ENCODE measurements at places on chromosomes 3 and 15.
A peak's percentile ranks its signal among the peaks of the same experiment; 100 is the strongest.

- no peak for DNase-seq
These were observed 145.7 kb downstream of the EPHA6 start for GRCh38 chr3:96959901-96960641.

DNA sequence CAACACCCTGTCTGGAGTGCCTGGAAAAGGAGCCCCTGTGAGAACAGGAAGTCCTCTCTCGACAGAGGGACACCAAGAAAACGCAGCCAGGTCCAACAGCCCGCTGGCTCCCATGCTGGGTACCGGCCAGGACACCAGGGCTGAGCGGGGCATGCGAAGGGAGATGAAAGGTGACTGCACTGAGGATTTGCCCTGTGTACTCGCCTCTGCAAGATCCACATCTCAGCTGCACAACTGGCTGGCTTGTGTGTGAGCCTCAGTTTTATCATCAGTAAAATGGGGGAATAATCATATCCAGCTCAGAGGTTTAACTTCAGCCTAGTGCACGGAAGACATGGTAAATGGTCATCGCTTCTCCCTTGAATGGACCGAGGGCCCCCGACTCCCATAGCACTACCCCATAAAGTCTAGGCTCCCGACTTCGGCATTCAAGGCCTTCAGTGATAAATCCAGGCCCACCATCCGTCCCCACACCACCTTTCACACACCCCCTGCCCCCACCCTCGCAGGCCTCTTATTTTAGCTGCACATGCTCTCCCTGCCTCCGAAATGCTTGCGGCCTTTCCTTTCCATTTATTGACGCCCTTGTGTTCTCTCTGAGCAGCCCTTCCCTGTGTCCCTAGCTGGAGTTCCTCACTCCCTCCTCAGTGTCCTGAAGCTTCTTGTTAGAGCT is 15.8 kb downstream of the ISG20 start:
- peak; percentile 70 for DNase-seq

DNA sequence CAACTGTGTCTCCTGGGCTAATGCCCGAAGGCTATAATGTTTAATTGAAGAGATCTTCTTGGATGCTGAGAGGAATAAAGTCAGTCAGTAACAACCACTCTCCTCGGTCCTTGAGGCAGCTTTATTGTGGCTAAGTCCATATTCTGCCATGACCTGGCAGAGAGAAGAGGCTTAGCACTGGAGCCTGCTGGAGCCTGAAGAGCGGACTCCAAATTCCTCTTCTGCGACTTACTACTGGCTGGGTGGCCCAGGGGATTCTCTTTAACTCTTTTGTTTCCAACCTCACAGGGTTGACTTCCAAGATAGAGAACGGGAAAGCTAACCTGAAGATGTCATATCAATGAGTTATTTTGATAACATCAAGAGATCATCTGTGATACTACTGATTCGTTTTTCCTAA is 71.1 kb downstream of the MYO1E start:
- no peak for DNase-seq

GRCh38 chr3:102525624-102526023 is 90.8 kb downstream of the ZPLD1 start:
- DNase-seq, result no peak

GRCh38 chr3:61564395-61565059 is 3.2 kb downstream of the PTPRG start:
- DNase-seq, result peak; percentile 84

DNA sequence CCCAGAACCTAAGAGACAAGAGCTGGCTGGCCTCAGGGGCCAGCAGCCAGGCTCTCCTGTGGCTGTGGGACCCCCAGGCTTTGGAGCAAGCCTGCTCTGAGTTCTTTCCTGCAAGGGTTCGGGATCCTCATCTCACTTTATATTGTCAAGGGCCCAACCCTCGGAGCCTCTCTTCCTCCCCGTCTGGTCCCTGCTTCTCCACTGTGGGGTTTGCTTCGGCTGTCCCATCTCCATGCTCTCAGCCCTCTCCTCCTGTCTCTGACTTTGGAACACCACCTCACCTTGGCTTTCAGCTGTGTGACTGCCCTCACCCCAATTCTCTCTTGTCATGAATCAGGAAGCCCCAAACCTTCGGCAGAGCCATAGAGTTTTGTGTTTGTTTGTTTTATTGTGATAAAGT is 30.0 kb downstream of the MRAS start:
- peak; percentile 44 for DNase-seq

- no peak for DNase-seq
These were observed 20.9 kb downstream of the SNRK start for GRCh38 chr3:43307226-43307625.

DNA sequence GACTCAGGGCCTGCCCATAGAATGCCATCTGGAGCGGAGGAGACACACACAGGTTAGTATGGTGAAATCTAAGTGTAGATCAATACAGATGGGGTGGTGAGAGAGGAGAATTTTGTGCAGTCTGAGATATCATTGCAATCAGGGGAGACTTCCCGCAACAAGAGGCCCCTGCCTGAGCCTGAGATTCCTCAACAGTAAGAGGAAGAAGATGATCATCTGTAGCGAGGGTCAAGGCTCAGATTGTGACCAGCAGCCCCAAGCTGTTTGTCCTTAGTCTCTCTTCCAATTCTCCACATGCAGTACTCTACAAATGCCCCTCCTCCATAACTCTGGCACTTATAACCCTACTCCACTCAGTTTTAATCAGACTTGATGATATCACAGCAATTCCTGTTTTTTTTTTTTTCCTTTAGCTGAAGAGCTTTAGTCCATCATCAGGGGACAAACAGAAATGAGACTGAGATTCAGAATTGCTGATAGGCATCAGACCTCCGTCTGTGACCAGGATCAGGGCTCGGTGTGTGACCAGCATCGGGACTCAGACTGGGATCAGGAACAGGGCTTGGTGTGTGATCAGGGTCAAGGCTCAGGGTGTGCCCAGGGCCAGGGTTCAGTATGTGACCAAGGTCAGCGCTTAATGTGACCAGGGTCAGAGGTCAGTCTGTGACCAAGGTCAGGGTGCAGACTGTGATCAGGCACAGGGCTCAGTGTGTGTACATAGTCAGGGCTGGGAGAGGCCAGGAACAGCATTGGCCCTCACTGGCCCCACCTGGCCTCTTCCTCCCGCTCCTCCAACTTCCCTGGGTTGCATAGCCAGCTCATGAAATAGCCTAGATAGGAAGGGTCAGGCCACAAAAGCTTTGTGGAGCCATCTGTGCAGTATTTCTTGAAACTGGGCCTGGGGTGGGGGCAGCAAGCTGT is 14.1 kb downstream of the LOXL1 start:
- DNase-seq, result peak; percentile 66

GRCh38 chr3:72441284-72441994 is 406.8 kb downstream of the SHQ1 start:
- no peak for DNase-seq

GRCh38 chr3:31925271-31925630 is 55.8 kb downstream of the OSBPL10 start:
- DNase-seq, result no peak

DNA sequence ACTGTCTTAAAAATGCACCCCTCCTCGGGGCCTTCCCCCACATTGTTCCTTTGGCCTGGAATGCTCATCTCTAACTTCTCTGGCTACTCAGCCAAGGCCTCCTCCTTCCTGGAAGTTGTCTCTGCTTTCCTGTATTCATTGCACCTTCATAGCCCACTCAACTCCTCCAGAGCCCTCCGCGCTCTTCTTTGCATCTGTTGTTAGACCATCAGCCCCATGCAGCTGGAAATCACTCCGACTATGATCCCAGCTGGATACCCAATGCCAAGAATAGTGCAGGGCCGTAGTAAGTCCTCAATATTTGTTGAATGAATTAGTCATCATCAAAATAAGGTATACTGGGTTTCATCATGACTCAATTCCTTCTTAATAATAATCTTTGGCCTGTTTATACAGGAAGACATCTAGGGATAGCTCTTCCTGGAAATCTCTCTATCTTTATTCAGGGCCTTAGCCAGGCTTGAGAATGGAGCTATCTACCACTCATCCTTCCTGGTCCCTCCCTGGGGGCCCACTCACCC is 112.7 kb downstream of the SYNPR start:
- DNase-seq, result no peak

- DNase-seq, result no peak
These were observed 744 bp downstream of the ZNF619 start for GRCh38 chr3:40477666-40478065.

DNA sequence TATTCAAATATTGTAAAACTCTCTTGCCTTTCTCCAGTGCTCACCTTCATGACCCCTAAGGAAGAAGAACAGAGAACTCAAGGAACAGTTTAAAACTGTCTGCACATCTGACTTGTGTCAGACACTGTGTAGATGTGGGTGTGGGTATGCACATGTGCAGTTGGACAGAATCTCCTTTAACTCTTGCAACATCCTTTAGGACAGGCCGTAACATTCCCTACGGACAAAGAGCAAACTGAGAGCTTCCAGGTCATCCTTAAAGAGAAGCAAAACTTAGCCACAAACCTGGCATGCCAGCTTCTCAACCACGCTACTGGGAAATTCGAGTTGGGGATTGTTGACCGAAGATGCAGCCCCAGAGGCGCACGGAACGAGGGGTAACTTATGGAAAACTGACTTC is 4.1 kb upstream of the SFMBT1 start:
- no peak for DNase-seq

GRCh38 chr3:135033737-135034136 is 238.7 kb downstream of the EPHB1 start:
- no peak for DNase-seq

DNA sequence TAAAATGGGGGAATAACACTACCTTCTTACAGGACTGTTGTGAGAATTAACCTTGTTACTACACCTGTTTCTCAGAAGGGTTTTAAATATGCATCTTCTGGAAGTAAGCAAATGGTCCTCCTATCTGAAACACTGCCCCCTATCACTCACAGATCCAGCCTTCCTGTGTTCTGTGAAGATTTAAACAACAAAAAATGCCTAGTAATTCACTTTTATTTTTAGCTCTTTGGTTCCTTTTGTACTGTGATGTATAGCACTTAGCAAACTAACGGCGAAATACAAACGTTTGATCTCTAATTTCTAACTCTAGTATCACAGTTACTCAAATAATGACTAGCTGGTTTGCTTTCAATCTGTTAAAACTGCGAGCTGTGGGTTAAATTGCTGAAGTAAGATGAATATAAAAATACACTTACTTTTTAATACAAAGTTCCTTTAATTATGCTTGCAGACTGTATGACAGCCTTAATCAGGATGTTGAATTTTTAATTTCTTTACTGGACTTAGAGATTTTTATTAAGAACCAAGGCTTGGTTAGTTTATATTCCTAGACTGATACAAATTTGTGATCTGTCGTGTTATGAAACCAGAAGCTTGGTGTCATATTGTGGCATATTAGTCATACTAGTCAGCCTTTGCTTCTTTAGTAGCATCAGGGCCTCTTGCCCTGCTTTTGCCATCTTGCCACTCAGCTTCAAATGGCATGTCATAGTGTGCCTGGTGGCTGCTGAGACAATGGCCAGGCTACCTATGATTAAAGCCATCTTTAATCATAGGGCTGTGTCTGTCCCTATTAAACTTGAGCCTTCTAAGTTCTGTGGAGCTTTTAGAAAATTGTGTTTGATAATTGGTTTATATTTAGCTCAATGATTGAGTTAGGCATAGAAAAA is 9.2 kb downstream of the EIF3J start:
- no peak for DNase-seq

DNA sequence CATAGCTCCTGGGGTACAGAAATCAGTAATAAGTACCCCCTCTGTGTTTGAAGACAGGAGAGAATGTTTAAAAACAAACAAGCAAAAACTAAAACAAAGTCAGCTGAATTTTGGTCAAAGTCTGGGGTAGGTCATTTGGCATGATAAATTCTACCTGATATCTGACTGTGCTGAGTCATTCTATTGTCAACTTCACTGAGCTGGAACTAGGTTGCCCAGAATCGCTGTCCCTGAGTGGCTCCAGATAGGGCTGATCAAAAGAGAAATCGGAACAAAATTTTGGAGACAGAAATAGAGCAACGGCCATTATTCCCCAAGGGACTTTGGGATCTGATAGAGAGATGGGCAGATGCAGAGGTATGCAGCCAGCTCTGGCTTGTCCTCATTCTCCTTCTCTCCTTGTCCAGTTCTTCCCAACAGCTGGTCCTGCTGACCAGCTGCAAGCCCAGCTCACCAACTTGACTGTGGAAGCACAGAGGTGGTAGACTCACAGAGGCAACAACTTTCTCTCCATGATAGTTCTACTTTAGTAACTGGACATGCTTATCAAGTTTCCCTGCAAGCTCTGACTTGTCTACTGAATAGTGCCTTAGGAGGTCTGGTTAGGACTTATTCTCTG is 57.3 kb upstream of the MYRIP start:
- DNase-seq, result no peak

- no peak for DNase-seq
These were observed 115.2 kb downstream of the DCLK3 start for GRCh38 chr3:36649125-36649524.

GRCh38 chr15:68307131-68307928 is 29.8 kb downstream of the FEM1B start:
- peak; percentile 49 for DNase-seq

GRCh38 chr15:75076277-75076676 is 52.9 kb downstream of the PPCDC start:
- DNase-seq, result no peak

DNA sequence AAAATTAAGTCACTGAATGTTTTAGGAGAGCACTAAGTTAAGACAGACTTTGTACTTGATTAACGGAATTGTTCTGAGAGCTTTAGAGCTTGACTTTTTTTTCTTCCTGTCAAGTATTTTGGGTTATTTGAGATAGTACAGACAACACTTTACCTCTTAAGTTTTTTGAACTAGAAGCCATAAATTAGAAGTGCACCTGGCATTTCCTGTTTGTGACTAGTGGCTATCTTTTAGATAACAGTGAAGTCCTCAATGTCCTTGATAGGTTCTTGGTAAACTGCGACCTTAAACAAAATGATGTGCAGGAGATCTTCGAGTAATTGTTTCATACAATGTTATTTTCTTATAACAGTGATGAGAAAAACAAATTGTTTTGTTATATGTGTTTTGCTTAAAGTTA is 213.9 kb downstream of the TP63 start:
- no peak for DNase-seq

GRCh38 chr15:43360821-43361220 is 10.0 kb downstream of the ZSCAN29 start:
- no peak for DNase-seq

GRCh38 chr15:90046289-90046688 is 45.2 kb downstream of the ZNF710 start:
- DNase-seq, result no peak

GRCh38 chr3:145889730-145890129 is 271.3 kb downstream of the PLOD2 start:
- DNase-seq, result no peak

DNA sequence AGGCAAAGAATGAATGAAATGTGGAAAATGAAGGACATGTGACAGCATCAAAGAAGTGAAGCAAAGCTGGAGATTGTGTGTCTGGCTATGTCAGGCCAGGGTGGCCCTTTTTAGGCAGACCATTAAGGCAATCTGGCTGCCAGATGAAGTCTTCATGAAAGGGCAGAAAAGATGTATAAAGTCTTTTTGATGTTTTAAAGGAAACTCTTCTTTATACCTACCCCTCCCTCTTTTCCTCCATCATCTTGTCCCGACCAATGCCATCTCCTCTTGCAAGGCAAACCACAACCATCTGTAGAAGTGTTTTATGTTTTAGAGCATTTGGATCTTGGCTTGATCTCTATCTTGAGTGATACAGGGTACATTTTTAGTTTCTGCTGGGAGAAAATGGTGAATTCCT is 259.2 kb downstream of the LSAMP start:
- no peak for DNase-seq
